ENCODE measurements at places on chromosomes 6 and 20.

DNA sequence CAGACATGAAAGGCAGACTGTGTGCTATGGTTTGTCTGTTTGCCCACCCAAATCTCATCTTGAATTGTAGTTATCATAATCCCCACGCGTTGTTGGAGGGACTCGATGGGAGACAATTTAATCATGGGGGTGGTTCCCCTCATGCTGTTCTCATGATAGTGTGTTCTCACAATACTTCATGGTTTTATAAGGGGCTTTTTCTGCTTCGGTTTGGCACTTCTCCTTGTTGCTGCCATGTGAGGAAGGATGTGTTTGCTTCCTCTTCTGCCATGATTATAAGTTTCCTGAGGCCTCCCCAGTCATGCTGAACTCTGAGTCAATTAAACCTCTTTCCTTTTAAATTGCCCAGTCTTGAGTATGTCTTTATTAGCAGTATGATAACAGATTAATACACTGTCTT is 47.2 kb upstream of the MICB start:
- DNase-seq: no peak

GRCh38 chr6:75418233-75418632 is 75.4 kb downstream of the FILIP1 start:
- DNase-seq: no peak

- DNase-seq: peak; percentile 53
Observed at GRCh38 chr20:62651285-62652021, 9.2 kb downstream of the SLCO4A1 start.

- DNase-seq: no peak
Observed at GRCh38 chr6:118705544-118706491, 54.4 kb upstream of the CEP85L start.

- DNase-seq: no peak
Observed at GRCh38 chr6:15132854-15133670, 112.8 kb upstream of the JARID2 start.

- no peak for DNase-seq
Observed at GRCh38 chr20:1185790-1186334, 1.1 kb upstream of the TMEM74B start.

GRCh38 chr6:72238900-72239299 is 352.6 kb downstream of the RIMS1 start:
- no peak for DNase-seq

GRCh38 chr6:112592159-112592558 is 245.0 kb downstream of the RFPL4B start:
- no peak for DNase-seq

DNA sequence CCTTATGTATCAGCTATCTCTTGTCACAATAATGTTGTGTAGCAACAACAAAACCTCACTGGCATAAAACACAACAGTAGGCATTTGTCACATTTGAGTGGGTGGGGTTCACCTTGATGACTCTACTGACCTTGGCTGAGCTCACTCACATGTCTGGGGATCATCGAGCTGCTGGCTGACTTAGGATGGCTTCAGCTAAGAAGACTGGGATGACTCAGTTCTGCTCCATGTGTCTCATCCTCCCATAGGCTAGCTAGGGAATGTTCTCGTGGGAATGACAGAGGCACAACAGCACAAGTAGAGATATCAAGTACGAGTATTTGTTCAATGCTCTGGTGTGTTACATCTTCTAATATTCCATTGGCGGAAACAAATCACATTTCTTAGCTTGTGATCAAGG is 167.9 kb downstream of the PLCB1 start:
- no peak for DNase-seq

DNA sequence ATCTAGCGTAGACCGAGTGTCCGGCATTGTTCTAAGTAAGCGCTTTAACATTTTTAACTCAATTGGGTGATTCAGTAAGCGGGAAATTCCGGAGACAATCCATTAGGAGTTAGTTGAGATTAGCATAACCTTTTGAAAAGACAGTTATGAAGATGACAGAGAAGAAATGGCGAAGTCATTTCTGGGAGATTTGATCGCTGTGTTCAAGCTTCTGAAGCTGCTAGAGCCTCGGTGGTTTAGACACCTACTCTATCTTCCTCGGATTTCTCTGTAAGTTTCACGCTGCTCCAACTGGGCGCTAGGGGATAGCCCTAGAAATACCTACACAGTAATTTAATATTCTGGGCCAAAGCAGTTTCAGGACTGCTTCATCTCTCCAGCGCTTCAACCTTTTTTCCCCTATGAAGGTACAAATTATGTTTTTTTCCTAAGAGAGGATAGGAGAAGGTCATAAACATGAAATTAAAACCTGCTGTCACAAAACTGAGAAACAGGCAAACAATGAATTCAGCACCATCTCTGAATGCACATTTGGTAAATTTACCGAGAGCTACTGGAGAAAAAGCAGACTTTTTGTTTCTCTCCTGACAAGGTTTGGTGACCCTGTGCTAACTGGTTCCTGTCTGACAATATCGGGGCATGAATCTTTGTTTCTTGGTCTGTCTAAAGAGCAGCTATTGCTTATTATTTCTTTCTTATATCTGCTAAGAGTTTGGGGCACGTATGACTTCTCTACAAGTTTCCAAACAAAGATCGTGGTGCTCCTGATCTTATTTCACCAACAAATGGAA is 22.4 kb downstream of the ZNF311 start:
- no peak for DNase-seq

- DNase-seq: no peak
Observed at GRCh38 chr6:157126183-157127098, 196.9 kb downstream of the TMEM242 start.

DNA sequence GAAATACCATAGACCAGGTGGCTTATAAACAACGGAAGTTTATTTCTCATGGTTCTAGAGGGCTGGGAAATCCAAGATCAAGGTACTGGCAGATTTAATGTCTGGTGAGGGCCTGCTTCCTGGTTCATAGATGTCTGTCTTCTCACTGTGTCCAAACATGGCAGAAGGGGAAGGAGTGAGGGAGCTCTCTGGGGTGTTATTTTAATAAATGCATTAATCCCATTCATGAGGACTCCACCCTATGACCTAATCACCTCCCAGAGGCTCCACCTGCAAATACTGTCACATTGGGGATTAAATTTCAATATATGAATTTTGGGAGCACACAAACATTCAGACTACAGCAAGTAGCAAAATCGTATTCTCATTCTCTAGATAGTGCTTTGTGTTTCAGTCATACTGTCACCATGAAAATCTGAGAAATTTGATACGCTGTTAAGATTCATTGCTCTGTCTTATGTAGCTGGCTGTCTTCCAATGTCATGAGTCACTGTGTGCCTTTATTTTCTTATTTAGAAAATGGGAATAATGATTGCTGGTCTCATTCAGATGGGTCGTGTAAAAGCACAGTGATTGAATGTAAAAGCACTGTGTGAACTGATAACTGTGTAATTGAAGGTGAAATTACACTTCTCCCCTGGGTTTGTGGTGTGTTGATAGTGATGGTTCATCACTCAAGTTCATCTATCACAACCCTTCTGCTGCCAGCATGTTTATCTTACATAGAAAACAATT is 8.9 kb upstream of the ERVFRD-1 start:
- no peak for DNase-seq

- no peak for DNase-seq
Observed at GRCh38 chr20:12957968-12958367, 50.8 kb upstream of the SPTLC3 start.

DNA sequence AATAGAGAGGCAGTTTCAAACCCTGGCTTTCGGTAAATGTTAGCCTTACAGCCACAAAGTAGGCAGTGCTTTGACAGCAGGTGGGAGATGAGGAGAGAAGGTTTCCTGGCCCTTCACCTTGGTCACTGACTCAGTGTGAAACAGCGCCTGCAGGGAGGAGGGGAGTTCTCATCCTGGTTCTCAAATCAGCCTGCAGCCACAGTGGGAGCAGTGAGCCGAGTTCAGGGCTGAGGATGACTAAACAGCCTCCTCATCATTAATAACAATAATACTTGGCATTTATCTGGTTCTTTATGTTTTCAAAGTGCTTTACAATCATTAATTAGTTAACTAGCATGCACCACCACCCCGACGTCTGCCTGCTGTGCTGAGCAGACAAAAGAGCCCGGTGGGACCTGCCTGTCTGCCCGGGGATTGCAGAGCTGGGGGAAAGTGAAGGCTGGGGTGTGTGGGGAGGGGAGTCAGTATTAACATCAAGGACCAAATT is 59.6 kb downstream of the PRDM1 start:
- DNase-seq: no peak

- no peak for DNase-seq
Observed at GRCh38 chr6:122079916-122080315, 319.5 kb upstream of the HSF2 start.

- no peak for DNase-seq
Observed at GRCh38 chr20:60065741-60066437, 107.7 kb downstream of the CDH26 start.

DNA sequence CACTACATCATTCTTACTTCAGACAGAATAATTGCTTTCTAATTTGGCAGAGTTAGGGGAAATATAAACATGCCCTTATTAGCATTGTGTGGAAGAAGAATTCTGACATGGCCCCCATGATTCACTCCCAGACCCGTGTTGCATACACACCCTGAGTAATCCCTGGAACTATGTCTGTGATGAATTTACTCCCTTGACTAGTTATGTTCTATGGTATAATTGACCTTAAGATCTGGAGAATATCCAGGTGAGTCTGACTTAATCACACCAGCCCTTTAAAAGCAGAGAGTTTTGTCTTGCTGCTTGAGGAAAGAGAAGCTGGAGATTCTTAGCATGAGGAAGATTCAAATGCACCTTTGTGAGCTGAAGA is 262.9 kb downstream of the SOX4 start:
- no peak for DNase-seq

- DNase-seq: no peak
Observed at GRCh38 chr6:158255989-158256601, 56.2 kb upstream of the TULP4 start.

DNA sequence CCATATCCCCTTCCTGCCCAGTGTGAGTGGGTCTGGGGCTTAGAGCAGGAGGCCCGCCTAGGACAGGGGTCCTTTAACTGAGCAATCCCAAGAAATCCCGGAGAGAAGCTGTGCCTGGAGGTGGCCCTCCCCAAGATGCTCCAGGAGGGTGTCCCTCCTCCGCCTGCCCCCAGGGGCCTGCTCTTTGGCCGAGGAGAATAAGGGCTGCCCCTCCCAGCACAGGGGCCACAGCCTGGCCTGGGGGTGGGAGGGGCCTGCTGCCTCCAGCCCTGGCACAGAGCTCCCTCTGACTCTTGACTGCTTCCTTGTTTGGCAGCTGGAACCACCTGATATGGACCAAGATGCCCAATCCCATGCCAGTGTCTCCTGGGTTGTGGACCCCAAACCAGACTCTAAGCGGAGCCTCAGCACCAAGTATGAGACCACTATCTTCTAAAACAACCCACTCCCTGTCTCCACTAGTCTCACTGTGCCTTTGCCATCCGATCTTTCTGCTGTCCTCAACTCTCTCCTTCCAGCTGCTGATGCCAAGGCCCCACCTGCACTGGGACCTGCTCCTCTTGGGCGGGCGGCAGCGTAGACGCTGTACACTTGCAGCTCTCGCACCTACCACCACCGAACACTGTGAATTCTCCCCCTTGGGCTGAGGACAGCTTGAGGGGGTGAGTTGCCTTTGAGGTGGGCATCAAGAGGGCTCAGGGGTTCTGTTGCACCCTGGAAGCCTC is 54.3 kb downstream of the TCP11 start:
- DNase-seq: no peak

- no peak for DNase-seq
Observed at GRCh38 chr20:61932711-61933480, 132.8 kb downstream of the TAF4 start.

DNA sequence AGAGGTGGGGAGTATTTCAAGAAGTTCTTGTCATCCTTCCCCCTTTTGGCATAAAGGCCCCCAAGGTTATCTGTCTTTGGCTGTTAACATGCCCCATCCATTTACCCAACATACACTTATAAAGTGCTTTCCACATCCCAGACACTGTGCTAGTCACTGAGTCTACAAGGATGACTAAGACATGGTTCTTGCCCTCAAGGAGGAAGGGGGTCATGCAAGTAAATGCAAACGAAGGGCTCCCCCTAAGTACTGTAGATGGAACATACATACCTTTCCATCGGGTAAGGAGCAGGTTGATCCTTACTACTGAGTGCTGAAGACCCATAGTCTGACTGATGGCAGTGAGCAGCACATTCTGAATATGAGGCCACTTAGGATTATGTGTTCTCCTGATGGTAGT is 38.3 kb downstream of the HECA start:
- DNase-seq: no peak
